ENCODE measurements at places on chromosomes 13 and 19.

- DNase-seq: no peak
Observed at GRCh38 chr19:45138303-45138751, 22.5 kb downstream of the NKPD1 start.

DNA sequence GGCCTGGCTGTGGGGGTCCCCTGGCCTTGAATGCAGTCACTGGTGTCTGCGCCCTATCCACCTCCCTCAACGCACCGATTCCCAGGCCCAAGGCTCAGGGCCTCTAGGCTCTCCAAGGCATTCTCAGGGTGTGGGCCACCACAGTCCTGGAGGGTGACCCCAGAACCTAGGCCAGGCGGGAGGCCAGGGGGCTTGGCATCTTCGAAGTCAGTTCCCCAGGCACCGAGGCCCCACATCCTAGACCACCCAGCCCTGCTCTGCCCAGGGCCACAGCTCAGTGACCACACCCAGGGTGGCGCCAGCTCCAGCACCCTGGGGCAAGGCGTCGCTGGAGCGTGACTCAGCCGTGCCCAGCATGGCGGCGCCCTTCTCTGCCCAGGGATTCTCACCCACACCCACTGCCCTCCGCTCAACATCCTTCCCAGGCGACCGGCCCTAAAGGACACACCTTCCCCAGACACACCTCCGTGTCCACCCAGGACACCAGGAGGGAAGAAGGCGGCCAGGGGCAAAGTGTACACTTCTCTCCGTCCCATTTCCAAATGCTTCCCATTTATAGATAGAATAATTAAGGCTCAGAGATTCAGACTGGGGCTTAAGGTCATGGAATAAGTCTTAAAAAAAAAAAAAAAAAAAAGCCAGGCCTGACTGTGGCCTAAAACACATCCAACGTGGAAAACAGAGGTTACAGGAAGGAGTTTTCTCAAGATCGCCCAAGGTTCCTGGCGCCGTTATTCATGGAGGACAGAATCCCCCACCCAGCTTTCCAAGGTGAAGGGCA is 36.4 kb upstream of the NANOS3 start:
- DNase-seq: no peak

- no peak for DNase-seq
Observed at GRCh38 chr19:45677351-45678230, 9.6 kb downstream of the GIPR start.

- no peak for DNase-seq
Observed at GRCh38 chr19:4019578-4019977, 12.0 kb downstream of the PIAS4 start.

DNA sequence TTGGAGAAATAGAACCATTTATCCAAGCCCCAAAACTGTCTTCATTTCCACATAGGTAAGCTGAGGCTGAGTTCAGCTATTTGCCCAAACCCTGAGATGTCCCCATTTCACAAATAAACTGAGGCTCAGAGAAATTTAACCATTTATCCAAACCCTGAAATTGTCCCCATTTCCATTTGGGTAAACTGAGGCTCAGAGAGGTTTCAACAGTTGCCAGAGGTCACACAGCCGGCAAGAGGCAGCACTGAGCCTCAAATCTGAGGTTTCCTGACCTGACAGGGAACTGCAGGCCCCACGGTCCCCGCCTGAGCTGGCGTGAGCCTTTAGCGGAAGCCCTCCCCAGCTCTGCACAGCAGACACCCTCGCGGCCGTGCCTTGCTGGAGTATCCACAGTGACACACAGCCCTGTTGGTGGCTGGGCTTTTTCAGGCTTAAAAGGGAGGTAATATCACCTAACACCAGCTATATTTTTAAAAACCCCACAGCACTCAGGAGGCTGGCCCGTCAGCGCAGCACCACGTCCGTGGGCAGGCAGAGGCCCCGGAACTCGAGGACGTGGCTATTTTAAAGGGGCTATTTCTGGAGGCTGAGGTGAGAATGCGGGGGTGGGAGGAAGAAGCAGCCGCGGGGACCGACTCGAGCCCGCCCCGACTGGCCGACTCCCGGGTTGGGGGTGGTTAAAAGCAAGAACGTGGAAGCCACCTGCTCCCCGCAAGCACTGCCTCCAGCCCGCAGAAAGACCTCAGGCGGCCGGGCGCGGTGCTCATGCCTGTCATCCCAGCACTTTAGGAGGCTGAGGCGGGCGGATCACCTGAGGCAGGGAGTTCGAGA is 18.5 kb downstream of the PTPRS start:
- DNase-seq: no peak

DNA sequence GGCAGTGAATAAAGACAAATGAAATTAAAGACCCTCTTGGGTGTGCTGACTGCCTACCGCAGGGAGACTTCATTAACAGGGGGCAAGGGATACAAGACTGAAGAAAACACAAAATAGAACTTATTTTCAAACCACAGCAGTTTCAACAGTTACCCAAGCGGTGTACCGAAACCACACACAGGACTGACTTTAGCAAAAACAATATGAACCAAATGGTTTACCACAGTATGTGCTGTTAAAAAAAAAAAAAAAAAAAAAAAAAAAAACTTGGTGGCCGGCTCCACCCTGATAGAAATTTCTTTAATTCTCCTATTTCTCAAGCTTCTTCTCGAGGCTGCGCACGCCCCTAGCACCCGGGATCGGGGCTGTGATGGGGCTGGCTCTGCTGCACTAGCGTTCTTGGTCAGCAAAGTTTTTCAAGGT is 42.6 kb downstream of the KLF2 start:
- no peak for DNase-seq

GRCh38 chr19:8391198-8392016 is 1.2 kb downstream of the RAB11B start:
- DNase-seq: no peak

GRCh38 chr13:50934735-50935435 is 25.3 kb downstream of the RNASEH2B start:
- DNase-seq: no peak

GRCh38 chr13:63161219-63161618 is 1745.6 kb upstream of the PCDH20 start:
- DNase-seq: no peak

- no peak for DNase-seq
Observed at GRCh38 chr19:17821190-17821589, at the start of gene INSL3. INSL3 (minus strand) TSS chr19:17821519; CDS start chr19:17821506, 13 bp downstream.

GRCh38 chr13:43347877-43348276 is 324.5 kb downstream of the DNAJC15 start:
- no peak for DNase-seq

DNA sequence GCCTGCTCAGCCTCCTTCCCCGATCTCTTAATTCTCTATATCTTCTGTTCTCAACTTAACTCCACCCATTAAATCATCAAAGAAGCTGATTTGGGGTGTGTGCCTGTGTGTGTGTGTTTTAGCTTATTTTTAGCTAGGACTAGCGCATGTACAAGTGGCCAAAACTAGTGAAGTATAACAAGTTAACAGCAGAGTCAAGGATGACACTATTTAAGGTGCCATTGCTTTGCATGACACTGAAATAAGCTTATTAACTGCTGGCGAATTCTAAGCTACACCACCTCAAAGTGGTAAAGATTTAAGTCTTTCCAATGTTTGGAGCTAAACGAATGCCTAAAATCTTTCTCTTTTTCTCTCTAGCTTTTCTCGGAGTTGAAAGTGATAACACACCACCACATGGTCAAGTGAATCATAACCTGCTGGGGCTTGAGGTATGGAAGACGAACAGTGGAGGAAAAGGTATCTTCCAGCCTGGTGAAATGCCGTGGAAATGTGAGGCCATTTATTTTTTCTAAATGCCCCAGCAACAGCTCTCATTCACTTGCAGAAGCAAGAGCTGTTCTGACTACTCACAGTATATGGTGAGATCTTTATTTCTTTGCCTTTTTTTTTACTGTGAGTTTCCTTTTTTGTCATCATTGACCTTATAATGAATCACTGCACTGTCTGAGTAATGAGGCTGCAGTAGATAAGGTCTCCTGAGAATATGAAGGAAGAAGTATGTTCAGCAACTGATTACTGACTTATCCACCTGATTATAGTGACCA is 570.3 kb downstream of the PCDH9 start:
- DNase-seq: no peak

- no peak for DNase-seq
Observed at GRCh38 chr13:74452176-74452575, 318.0 kb upstream of the KLF12 start.

- no peak for DNase-seq
Observed at GRCh38 chr19:33193865-33194362, at the start of gene LRP3. LRP3 (plus strand) TSS chr19:33194330; CDS start chr19:33194786, 456 bp downstream.

DNA sequence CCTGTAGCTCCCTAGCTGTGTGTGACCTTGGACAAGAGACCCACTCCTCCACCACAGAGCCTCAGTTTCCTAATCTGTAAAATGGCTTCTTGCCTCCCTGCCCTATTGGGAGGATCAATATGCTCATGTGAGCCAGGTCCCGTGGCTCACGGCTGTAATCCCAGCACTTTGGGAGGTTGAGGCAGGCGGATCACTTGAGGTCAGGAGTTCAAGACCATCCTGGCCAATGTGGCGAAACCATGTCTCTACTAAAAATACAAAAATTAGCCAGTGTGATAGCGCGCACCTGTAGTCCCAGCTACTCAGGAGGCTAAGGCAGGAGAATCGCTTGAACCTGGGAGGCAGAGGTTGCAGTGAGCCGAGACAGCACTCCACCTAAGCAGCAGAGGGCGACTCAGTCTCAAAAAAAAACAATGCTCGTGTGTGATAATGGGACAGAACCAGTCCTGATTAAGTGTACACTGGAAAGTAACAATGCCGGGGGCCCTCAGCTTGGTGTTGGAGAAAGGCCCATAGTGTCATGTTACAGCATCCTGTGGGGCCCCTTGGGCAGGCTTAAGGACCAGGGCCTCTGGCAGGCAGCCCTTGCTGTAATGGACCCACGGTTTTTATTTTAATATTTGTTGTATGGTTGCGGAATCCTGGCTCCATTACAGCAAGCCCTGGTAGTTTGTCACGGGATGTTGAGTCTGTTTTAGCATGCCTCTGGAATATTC is 6.8 kb downstream of the RPS11 start:
- DNase-seq: no peak

GRCh38 chr13:52749419-52749818 is 9.8 kb upstream of the CNMD start:
- peak; percentile 58 for DNase-seq

DNA sequence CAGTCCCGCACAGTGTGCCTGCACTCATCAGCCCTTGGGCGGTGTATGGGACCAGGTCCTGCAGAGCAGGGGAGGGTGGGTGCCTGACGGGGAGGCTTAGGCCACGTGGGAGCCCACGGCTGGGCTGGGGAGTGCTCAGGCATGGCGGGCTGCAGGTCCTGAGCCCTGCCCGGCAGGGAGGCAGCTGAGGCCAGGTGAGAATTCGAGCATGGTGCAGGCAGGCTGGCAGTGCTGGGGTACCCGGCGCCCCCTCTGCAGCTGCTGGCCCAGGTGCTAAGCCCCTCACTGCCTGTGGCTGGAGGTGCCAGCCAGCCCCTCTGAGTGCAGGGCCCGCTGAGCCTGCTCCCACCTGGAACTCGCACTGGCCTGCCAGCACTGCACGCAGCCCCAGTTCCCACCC is 630.9 kb upstream of the PCDH20 start:
- DNase-seq: no peak

GRCh38 chr19:3945838-3946237 is 13.0 kb downstream of the NMRK2 start:
- no peak for DNase-seq

GRCh38 chr13:113468472-113469201 is 15.3 kb upstream of the ADPRHL1 start:
- no peak for DNase-seq

DNA sequence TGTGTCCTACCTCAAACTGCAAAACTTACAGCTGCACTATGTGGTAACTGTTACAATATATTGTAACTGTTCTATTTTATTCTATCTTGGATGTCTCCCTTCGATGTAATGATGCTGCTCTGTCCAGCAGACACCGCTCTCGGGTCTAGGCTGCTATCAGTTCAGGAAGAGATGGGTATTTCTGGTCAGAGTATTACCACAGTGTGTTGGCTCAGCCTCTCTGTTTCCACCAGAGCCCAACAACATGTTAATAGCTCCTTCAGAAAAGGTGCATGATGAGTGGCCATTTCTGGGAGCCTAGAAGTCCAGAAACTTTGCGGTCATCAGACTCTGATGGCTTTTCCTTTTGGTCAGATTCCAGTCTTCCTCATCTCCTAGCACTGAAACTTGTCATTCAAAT is 35.9 kb upstream of the IGFL1 start:
- no peak for DNase-seq

DNA sequence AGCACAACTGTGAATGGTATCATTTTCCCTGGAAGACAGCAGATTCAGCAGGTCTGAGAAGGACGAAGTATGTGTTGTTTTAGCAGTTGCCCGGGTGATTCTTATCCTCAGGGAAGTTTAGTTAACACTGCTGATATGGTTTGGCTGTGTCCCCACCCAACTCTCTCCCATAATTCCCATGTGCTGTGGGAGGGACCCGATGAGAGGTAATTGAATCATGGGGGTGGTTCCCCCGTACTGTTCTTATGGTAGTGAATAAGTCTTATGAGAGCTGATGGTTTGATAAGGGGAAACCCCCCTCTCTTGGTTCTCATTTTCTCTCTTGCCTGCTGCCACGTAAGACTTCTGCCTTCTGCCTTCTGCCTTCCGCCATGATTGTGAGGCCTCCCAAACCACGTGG is 81.0 kb upstream of the UBAC2 start:
- DNase-seq: no peak

GRCh38 chr13:97432232-97432916 is 1.6 kb upstream of the RAP2A start:
- DNase-seq: no peak

GRCh38 chr19:48244281-48244680 is 11.4 kb downstream of the CARD8 start:
- no peak for DNase-seq

DNA sequence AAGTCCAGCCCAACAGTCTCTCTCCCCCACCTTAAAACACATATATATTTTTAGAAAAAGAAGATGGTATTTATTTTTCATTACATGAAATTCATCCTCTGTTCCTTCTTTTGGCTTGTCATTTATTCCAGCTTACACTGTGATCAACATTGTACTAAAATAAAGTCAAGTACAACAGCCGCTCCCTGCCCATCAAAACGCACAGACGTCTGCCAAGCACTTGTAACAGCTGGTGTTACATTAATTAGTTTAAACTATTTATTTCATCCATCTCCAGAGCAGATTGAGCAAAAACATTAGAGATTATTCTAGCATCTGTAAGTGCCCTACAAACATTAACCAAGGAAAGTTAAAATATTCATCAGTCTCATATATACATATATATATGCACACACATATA is 350.5 kb downstream of the DACH1 start:
- DNase-seq: no peak

DNA sequence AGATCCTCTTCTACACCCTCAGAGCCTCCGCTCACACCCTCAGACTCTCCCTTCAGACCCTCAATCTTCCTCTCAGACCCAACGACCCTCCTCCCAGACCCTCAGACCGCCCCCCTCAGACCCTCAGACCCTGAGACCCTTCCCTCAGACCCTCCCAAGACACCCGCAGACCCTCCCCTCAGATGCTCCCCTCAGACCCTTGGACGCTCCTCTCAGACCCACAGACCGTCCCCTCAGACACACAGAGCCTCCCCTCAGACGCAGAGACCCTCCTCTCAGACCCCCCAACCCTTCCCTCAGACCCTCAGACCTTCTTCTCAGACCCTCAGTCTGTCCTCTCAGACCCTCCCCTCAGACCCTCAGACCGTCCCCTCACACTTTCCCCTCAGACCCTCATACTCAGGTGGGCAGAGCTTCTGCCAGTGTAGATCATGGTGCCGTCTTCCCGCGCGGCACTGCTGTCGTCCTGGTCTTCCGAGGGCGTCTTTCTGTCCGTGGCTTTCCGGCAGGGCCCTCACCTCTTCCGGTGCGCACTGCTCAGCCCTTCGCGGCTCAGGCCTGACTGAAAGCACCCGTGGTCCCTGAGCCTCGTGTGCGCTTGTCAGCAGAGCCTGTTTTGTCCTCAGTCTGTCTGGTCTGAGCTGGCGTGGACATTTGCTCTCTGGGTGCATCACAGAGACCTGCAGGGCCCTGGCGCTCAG is 18.9 kb upstream of the TFDP1 start:
- no peak for DNase-seq

Measured in NCI-H1417 treated with DMSO at 0.1 percent for 48 hours (cell line).